ENCODE measurements at places on chromosomes 13 and 19.

DNA sequence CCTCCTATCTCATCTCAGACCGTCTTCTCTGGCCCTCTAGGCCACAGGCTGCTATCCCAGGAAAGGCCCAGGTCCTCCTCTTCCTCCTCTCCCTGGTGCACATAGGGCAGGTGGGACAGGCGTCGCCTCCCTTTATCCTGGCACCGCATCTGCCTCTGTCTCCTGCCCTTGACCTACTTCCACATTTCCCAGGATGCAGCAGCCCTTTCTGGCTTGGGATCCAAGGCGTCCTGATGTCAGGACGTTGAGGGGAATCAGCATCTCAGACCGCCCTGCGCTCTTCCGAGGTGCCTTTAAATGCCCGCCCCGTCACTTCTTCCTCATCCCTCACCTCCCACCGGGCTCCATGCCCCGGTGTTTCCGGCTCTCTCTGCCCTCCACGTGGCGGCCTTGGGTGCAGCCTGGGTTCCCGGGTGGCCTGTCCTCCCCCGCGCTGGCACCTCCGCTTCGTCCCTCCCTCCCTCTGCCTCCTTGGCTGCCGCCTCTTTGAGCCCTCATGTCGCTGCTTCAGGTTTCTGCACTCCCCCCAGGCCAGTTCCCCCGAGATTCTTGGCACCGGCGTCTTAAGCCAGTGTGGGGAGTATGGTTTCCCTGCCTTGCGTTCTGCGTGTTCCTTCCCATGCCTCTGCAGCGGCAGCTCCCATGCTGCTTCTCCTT lies 66.3 kb downstream of the KDM4B start:
- no peak for DNase-seq

DNA sequence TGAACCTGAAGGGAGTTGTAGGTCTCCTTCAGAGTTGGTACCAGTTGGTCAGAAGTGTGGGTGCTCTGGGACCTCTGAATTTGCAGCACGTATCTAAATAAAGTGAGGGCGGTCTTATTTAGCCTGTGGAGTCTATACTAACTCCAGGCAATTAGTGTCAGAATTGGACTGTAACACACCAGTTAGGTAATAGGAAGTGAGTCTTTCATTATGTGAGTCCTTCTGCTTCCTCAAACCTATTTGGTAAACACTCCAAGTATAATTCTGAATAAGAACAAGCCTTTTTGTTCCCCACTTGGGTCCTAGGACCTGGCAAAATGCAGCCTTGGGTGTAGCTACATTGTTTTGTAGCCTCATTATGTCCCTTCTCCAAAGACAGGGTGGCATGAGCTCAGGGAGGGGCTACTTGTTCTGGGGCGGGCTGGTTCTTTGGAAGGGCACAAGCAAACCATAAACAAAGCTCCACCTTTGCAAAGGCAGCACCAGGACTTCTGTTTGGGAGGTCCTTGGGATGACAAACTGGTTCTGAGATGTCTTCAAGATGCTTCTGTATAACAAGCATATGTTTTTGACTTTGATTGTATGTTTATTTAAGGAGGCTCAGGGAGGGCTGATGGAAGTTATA lies 418.0 kb downstream of the ZNF536 start:
- no peak for DNase-seq

DNA sequence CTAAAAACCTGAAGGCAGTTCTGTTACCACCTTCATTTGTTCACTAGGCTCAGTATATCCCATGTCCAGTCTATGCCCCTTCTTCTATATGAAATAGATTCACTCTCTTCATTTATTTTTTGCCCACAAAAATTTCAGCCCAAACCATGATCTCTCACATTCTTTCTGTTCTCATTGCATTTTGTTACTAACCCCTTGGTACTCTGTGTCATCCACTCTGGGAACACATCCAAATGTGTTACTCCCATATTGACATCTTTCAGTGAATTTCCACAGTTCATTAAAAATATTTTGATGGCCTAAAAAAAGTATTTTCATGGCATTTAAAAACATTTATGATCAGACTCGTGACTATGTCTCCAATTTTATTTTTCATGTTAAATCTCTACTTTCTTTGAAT lies 378.9 kb downstream of the SLITRK1 start:
- DNase-seq: peak; percentile 8

DNA sequence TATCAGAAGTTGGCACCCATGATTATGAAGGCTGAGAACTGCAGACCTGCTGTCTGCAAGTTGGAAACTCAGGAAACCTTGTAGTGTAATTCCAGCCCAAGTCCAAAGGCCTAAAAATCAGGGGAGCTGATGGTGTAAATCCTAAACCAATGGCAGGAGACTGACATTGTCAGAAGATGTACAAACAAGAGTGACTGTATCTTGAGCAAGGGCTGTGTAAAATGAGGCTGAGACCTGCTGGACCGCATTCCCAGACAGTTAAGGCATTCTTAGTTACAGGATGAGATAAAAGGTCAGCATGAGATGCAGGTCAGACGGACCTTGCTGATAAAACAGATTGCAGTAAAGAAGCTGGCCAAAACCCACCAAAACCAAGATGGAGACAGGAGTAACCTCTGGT lies 147.7 kb downstream of the COG6 start:
- no peak for DNase-seq

DNA sequence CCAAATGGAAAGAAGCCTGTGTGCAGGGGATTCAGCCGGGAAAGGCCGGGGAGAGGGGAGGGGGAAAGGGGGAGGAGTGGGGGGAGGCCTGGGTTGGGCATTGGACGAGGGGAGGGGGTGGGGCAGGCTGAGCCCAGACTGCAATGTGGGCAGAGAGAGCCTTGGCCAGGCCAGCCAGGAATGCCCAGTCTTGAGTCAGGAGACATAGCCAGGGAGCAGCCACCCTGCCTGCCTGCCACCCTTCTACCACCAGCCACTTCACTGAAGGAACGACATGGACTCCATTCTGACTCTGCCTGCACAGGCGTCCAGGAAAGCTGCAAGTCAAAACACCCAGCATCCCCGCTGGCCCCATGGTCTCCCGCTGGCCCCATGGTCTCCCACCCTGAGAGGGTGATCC lies 498 bp downstream of the PROZ start:
- DNase-seq: no peak

- no peak for DNase-seq
These were observed 11.9 kb upstream of the AXL start for GRCh38 chr19:41206926-41207750.

DNA sequence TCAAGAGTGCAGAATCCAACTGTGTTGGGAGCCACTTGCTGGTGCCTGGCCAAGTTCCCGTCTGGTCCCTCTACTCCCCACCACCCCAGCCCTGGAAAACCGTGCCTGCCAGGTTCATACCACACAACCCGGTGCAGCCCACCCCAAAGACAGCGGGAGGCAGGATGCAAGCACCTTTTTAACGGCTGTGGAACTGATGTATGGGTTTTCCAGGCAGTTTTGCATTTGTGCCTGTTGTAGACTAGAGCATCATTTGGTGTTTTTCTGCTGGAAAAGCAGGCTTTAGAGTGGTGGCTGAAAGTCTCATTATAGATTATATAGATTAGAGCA lies 13.5 kb downstream of the TFDP1 start:
- DNase-seq: no peak

GRCh38 chr13:47843005-47843404 lies 158.1 kb downstream of the SUCLA2 start:
- DNase-seq: no peak

- no peak for DNase-seq
These were observed 55.2 kb upstream of the UQCRFS1 start for GRCh38 chr19:29268103-29268502.

DNA sequence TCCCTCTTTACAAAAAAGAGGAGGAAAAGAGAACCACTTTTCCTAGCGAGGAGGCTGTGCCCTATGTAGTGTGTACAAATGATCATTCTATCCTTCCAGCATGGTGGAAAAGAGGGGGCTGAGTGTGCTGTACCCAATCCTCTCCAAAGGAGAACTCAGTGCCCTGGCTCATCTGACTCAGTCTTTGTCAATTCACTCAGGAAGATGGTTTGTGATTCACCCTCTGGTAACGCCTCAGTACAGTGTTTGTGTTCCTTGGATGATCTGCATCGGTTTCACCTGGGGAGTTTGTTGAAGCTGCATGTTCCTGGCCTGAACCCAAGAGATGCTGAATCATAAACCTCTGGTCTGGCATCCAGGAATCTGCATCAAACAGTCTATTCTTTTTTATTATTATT lies 18.3 kb upstream of the ENOX1 start:
- DNase-seq: peak; percentile 65

- peak; percentile 5 for DNase-seq
These were observed 10.1 kb downstream of the ZNF714 start for GRCh38 chr19:21092109-21092508.

DNA sequence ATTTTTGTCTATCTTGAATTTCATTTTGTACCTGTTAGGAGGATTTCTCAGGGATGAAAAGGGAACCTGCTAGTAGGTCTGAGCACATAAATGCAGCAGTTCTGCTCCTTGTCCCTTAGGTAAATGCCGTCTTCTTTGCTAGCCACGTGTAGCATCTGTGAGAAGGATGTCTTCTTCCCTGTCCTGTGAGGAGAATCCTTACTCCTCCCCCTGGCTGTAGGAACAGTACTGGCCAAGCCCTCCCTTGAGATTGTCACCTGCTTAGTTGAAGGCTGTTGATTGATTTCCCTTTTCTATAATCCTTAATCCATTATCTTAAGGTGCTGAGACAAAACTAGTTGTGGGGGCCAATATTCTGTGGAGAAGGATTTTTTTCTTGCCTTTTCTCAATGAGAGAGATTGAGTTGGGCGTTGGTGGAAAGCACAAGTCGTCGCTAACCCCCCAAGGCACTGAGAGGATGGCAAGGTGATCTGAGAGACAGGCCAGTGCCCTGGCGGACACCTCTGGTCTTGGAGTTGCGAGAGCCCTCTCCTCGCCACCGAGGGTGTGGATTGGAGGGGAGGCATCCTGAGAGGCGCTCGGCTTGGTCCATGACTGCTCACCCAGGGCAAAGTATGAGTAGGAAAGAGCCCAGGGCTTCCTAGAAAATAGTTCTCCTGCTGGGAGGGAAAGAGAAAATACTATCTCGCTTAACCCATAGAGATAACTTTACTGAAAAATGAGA lies 216.7 kb downstream of the ATP8A2 start:
- no peak for DNase-seq

DNA sequence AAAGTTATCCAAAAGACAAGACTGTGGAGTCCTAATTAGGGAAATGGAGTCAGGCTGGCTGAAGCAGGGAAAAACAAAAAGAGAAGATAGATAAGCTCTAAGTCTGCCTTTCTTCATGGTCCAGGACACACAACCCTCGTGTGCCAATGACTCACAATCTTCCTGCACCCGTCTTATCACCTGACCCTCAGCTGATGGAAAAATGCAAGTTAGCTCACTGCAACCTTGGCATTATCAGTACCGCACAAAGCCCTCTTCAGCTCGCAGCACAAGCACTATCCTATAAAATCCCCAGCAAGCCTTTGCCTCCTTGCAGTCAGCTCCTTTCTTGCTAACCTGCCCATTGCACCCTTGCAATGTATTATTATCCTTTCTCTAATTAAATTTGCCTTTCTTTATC lies 4.3 kb downstream of the OR7A5 start:
- no peak for DNase-seq

DNA sequence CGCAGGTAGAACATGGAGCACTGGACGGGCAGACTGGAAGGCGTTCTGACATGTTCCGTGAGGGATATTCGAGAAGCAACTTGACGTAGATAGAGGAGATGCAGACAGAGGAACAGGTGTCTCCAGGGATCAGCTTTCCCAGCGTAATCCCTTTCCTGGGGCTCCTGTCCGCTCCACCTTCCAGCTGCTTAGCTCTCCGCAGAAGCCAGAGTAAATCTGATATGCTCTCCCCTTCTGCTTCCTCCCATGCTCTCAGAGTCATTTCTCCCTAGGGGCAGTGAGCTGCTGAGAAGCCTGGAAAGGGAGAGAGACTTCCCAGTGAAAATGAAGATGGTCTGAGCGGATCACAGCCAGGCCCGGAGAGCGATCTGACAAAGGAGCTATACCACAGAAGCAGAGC lies 23.0 kb upstream of the OLFM4 start:
- DNase-seq: no peak

GRCh38 chr13:30396434-30397075 lies 25.7 kb upstream of the UBE2L5 start:
- DNase-seq: no peak

DNA sequence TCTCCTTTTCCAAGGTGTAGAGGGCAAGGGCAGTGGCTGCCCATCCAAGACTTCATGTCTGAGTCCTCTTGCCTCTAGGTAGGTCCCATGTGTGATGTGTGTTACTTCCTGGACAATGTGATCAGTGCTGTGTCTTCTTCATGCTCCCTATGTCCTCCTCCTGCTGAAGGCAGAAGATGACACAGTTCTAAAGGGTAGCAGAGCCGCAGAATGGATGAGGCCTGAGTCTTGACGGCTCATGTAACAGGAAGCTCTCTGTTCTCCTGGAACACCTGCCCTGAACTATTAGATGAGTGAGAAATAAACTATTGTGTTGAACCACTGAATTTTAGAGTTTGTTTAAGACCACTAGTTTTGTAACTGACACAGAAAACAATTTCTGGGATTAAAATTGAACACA lies 165.9 kb downstream of the NDFIP2 start:
- DNase-seq: no peak

- DNase-seq: no peak
These were observed 77.0 kb upstream of the TSC22D1 start for GRCh38 chr13:44652962-44653660.

DNA sequence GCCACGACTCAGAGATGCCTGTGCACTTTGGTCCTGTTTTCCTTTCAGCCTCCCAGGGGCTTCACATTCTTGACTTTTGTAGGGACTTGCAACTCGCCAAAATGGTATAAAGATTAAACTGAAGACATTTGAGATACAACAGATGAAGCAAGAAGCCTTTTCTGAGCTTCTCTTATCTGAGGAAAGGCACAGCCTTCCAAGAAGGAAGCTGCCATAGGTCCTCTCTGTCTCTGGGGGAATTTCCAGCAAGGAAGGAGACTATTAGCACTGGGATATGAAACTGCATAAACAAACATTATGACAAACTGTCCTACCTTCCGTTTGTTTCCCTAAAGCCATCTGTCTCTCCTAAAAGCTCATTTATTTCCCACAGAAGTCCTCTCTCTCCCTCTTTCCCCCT lies 39.3 kb downstream of the TGDS start:
- no peak for DNase-seq

- no peak for DNase-seq
These were observed 56.8 kb downstream of the TNFSF13B start for GRCh38 chr13:108326309-108326708.

All from AG08396 (cell line).